BJ (cell line): ENCODE measurements at places on chromosomes 2 and 18.

- DNase-seq: no peak
These were observed 53.9 kb downstream of the CCDC148 start for GRCh38 chr2:158402665-158403064.

DNA sequence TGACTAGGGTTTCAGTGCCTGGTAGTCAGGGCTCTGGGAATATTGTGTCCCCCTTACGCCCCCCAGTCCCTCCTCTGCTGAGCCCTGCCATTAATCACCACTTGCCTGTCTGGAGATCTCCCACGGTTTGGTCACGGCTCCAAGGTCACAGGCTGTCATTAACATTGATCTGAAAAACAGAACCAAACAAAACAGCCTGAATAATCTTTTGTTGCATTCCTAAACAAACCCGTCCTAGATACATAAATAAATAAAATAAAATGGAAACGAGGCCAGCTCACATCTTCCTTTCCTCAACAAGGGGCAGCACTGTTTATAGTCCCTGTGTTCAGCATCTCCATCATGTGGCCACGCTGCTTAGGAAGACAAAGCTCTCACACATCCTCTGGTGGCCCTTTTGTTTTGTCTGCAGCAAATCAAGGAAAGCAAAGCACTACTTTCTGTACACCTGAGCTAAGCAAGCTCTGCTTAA, 282.8 kb downstream of the AGPS start:
- DNase-seq: no peak

DNA sequence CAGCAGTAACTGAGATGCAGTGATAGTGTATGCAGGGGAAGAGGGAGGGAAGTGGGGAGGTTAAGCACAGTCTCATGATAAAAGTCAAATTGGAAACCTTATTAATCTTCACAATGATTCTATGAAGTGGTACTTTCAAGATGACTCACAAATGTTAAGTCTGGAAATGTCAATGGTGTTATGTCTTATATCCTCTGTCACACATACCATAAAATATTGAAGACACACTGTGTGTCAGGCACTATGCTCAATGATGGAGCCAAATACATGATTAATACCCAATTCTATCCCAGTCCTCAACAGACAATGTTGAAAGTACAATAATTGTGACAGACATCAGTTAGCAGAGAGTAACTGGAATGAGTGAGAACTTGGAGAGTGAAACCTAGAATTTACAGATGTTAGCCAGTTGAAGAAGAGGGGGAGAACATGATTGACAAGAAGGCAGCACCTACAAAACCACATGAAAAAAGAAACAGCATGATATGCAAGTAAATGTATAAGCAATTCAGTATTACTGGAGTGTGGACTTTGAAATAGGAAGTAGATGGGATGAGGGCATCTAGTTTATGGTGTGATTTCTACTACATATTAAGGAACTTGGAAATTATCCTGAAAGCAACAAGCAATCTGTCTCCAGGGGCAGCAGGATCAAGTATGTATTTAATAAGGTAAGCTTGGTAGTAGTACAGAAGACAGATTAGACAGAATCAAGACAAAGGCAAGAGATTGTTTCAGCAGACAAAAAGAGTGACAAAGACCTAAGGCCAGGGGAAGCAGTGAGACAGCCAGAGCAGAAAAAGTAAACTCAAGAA, 107.6 kb downstream of the STRN start:
- no peak for DNase-seq

DNA sequence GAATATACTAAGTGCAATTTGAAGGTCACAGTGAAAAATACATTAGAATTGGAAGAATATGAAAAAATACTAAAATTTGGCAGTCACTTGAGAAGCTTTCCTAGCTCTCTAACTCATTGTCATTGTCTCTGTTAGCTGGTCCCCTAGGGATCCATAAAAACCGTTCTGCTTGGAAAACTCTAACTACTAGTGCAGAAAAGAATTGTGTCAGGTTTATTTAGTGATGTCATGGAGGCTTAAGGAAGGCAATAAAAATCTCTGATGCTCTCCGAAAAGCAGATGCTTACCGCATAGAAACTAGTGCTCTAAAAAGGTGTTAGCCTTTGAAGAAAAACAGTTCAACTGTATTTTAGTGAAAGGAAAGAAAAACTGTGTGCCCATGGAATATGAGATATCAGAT, 150.1 kb upstream of the DLGAP1 start:
- no peak for DNase-seq

DNA sequence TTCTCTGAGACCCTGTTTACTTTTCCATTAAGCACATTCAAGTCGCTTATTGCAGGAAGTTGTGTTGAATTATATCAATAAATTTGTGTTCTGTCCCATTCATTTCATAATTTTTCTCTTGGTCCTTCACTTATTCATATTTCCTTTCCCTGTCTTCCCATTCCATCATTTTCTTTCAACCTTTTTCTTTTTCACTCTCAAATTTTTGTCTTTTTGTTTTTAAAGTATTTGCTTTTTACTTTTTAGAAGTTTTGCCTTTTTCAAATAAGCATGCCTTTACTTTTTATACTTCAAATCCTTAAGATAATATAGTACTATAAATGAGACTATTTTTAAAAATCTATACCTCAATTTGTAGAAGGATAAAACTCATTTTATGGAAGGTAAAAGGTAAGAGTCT, 120.5 kb downstream of the ATL2 start:
- DNase-seq: no peak

DNA sequence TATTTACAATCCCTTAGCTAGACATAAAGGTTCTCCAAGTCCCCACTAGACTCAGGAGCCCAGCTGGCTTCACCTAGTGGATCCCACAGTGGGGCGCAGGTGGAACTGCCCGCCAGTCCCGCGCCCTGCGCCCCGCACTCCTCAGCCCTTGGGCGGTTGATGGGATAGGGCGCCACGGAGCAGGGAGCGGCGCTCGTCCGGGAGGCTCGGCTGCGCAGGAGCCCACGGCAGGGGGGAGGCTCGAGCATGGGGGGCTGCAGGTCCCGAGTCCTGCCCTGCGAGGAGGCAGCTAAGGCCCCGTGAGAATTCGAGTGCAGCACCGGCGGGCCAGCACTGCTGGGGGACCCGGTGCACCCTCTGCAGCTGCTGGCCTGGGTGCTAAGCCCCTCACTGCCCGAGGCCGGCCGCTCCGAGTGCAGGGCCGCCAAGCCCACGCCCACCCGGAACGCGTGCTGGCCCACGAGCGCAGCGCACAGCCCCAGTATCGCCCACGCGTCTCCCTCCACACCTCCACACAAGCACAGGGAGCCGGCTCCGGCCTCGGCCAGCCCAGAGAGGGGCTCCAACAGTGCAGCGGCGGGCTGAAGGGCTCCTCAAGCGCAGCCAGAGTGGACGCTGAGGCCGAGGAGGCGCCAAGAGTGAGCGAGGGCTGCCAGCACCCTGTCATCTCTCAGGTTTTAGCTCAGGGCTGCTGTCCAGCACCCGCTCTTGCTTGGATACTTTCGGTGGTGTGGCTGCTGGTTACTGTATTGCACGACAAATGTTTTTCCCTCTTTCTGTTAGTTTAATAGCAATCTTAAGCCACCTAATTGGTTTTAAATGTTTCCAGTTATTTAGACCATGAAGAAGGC, 83.8 kb upstream of the LDLRAD4 start:
- no peak for DNase-seq

DNA sequence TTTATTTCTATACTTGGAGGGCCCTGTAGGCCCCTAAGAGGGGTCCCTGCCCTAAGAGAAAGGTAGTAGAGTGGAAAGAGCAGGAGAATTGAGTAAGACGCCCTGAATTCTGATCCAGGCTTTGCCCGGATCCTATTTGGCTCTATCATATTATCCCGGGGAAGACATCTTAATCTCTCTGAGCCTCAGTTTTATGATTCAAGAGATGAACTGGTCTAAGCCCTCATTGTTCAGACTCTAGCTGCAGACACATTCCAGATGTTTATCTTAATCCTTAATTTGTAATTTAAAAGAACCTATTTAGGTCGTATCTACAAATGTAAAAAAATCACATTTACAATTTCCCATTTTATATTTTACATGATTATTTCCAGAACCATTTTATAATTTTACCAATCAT, 220.1 kb downstream of the AGPS start:
- no peak for DNase-seq

DNA sequence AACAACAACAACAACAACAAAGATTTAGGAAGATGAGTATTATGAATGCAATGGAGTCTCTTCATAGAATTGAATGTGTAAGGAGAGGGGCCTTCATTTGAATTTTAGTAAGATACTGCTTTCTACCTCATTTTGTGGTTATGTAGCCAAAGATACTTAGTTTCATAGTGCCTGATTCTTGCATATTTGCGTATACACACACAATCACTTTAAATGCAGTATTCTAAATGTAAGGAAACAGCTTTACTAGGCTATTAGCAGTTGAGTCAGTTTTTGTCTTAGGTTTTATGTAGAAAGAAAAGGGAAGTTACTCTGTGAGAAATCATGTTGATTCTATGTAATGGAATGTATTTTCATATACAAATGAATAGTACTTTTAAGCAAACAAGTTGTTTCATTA, 80.5 kb downstream of the HAUS1 start:
- no peak for DNase-seq

DNA sequence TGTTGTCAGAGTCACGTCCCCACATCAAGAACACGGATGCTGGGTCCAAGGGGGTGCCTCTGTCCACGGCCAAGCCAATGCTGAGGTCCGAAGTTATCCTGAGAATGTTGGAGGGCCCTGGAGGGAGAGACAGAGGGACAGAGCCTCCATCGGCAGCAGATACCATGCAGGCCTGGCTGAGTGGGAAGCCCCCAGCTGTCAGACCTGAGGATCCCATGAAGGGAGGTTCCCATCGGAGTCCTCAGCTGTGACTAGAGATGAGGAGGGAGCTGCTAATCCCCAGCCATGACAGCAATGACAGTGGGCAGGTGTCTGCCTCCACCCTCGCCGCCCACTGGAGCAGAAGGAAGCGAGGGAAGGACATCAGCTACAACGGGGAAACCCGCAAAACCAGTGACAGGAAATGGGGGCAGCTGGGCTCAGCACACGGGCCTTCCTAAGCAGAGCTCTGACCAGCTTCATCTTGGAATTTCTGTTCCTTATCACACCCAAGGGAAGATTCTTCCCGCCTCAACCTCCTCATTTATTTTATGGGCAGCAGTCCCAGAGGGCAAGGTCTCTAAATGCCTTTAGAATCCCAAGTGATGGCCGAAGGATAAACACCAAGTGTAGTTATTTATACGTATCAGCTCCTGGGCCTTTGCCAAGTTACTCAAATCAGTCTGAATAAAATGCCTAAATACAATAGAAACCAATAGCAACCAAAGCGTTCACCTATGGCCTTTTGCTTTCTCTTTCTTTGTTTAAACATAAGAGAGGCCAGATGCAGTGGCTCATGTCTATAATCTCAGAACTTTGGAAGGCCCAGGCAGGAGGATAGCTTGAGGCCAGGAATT, 32.2 kb downstream of the FAM178B start:
- DNase-seq: no peak

DNA sequence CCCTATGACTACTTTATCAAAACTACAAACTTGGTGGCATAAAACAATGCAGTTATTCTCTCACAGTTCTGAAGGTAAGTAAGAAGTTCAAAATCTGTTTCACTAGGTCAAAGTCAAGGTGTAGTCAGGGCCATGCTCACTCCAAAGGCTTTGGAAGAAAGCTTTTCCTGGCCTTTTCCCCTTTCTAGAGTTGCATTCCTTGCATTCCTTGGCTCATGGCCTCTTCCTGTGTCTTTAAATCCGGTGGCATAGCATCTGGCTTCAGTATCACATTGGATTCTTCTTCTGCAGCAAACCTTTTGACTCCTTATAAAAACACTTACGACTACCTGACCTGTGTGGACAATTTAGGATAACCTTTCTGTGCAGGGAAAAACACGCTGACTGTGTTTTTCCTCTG, 543.5 kb upstream of the HNMT start:
- DNase-seq: no peak

GRCh38 chr2:106812841-106813240, 73.1 kb downstream of the ST6GAL2 start:
- no peak for DNase-seq

DNA sequence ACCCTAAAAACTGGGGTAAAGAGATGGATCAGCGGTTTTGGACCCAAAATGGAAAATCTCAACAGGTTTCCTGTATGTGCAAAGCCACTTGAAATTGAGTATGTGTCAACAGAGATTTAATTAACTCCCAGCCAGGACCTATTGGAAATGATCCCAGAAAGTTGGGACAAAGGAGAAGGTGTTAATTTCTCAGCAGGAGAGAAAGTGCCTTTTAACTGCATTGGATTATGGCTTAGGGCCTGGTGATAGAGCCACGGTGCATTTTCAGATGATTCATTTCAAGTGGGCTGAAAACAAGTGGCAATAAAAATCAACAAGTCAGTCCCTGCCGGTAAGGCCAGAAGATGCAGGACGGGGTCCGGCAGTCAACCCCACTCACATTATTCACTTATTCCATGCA, 80.2 kb upstream of the BCL11A start:
- no peak for DNase-seq

DNA sequence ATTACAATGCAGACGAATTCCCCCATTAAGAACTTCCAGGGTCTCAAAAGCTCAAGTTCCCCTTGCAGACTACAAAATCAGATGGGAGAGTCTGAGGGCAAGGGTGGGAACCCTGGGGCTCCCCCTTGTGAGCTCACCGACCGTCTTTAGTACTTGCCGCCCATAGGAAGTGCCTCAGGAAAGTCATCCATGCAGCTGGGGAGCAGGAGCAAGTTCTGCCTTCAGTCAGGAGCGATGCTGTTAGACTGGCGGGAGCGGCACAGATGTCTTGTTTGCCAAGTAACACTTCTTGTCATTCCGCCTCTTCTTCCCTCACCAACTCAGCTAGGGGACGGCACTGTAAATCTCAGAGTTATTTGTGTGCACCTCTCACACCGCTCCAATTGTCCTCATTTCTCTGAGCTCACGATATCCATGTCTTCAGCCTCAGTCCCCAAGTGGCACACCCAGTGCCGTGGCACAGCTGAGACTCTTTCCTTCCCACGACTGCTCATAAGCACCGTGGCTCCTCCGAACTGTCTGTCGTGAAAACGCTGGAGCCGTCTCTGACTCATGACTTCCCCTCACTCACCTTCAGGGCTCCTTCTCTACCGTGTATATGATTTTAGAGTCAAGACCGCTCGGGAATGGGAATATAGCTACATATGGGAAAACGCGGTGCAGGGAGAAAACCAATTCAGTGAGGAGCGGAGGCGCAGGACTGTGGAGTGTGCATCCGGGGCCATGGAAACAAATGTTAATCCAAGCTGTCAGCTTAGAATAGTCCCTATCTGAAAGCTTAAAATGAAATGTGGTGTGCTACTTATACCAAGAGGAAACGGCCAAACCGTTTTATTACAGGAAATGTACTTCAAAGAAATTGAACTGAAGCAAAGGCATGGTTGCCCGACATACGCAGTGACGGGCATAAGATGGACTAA, 34.0 kb downstream of the UXS1 start:
- DNase-seq: no peak

DNA sequence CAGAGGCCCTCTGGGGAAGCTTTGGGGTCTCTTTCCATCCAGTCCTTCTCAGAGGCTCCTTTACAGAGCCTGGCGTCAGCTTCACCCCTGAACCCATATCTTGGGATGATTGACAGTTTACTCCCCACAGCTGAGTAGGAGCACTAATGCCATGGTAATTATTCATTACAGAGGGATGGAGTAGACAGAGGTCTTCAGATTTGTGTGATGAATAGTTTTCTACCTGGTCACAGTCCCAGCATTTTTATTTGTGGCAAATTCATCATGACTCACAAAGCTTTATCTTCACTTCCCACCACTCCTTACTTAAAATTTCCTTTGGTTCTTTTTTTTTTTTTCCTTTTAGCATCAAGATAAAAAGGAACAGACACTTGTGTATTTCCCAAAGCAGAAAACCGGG, 104.2 kb downstream of the CCDC85A start:
- DNase-seq: no peak
